ENCODE measurements at places on chromosomes 6 and 20. TPM values are rescaled to one million over a fixed set of nuclear protein-coding genes. Genes with fewer than 3 reads are reported as not detected.

SLC22A3 gene
- 46.7 TPM for total RNA-seq

RBPJL gene
- total RNA-seq = not detected

CCDC170 gene
- 0.07 TPM for total RNA-seq

MRAP2 gene
- 1.3 TPM for total RNA-seq

DCBLD1 gene
- total RNA-seq = 30.9 TPM

NRSN2 gene
- 55.9 TPM for total RNA-seq

SDCBP2 gene
- 0.92 TPM for total RNA-seq
